ENCODE measurements at places on chromosomes 4 and X.
A peak's percentile ranks its signal among the peaks of the same experiment; 100 is the strongest.

DNA sequence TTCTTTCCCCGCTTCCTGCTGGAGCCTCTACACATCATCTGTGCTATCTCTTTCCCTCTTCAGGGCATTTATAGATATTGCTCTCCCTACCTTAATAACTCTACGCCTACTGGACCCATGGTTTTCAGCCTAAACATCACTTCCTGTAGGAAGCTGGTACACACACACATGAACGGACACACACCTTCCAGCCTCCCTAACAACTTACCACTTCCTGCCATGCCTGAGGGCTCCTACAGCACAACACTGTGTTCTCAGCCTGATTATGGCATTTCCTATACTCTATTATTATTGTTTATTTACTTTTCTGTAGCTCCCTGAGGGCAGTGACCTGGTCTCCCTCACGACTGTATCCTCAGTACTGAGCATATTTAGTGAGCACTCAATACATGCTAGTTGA lies 163.6 kb upstream of the MAP3K15 start:
- DNase-seq, result no peak

DNA sequence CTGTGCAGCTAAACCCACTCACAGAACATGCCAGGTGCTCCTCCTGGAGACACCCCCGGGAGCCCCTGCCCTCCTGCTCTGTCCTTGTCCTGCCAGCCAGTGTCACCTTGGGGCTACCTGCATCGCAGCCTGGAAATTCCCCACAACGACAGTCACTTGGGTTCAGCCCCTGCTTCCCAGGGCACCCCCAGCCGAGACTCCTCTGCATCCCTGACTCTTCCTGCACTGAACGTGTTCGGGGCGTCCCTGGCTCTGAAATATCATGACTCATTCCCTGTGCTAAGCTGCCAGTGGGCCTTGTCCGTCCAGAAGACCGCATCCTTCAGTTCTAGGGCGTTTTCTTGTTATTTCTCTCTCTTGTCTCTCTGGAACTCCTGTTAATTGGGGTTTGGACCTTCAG lies 5.8 kb downstream of the CFAP99 start:
- DNase-seq, result no peak

DNA sequence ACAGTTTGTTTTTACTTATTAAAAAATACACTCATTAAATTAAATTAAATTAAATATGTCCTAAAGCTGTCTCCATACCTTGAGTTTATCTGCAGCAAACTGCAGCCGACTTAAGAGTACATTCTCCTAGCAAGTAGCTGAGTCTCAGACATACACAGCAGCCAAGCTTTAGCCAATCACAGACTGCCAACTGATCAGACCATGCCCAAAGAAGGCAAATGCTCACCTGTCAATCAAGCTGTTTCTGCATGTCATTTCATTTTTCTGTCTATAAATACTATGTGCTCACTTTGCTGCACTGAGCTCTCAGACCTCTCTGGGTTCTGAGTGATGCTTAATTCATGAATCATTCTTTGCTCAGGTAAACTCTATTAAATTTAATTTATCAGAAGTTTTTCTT lies 280.9 kb upstream of the EPHA5 start:
- DNase-seq, result no peak

- DNase-seq, result no peak
Observed at GRCh38 chr4:146243141-146243882, 29.0 kb downstream of the REELD1 start.

DNA sequence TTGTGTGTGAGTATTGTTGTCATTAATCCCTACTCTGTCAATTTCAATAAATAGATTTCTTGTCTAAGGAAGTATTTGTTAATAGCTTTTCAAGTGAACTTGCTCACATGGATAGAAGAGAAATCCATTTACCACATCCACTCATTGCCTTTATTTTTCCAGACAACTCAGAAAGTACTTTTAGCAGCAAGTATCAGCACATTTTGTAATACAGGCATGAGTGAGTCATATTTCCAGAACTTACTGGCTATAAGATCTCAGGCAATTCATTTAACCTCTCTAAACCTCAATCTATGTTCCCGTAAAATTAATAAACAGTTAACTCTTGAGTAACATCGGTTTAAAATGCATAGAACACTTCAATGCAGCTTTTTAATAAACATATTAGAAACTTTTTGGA lies 317.9 kb upstream of the PCDH7 start:
- DNase-seq, result no peak

DNA sequence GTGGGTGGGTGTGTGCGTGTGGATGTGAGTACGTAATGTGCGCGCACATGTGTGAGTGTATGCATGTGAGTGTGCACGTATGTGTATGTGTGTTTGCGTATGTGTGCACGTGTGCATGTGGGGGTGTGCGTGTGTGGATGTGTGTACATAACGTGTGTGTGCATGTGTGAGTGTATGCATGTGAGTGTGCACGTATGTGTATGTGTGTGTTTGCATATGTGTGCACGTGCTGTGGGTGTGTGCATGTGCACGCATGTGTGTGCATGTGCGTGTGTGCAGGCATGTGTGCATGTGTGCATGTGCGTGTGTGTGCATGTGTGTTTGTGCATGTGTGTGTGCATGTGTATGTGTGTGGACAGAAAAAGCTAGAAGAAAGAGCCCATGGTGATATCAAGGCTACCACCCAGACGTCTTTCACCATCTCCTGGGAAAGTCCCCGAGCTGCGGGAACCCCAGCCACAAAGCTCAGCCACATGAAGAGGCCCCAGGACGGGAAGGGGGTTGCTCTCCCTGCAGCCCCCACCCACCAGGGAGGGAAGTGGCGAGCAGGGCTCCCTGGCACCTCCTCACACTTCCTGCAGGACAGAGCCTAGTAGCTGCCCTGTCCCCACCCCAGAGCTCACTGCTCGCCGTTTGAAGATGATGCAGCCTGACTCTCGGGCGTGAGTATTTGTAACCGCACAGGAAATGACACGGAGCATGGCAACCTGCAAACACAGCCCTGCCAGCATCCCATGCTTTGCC lies 108.3 kb downstream of the DCTD start:
- no peak for DNase-seq

- no peak for DNase-seq
Observed at GRCh38 chr4:174198396-174198795, 85.1 kb downstream of the FBXO8 start.

DNA sequence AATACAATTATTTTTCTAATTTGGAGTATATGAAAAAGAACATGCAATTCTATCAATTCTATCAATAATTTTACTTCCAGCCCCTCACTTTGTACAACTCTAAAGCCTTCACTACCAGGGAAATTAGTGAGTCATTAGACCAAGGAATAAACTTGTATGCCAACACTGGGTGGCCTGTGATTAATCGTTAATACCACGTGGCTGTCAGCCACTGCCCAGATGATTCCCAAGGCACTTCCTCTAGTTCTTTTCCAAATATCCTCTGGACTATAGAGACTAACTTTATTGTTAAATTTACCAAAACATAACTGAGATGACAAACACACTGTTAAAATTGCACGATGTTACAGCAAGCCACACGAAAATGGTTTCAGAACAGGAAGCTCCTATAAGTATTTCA lies 45.7 kb downstream of the MID1 start:
- no peak for DNase-seq

DNA sequence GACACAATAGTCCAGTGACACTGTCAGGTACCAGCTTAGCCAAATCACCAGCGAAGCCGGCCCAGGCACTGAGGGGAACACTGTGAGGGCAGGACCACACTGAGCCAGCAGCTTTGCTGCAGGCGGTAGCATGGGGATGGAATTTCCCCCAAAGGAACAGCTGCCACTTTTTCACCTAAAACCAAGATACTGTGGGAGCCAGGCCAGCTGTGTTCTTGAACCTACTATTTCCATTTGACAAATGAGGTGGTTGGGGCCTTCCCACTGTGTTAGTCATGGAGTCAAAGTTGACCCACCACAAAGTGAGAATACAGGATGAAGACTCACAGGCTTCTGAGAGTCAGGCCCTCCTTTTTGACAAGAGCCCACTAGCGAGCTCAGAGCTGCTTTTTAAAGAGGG lies 70.7 kb upstream of the SH3RF1 start:
- DNase-seq, result no peak

DNA sequence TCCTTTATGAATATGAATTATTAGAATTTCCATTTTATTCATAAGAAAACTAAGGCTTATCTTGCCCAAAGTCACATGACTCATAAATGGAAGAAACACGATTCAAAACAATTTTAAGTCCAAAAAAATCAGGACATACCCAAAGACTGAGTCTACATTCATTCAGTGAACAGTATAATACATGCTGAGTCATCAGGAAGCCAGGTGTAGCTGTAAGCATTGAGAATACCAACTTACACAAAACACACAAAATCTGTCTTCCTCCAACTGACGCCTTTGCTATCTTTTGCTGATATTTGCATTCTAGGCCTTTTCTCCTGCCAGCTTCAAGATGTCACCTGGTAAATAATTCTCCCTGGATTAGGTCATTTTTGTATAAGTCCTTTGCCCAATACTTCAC lies 520.1 kb upstream of the GALNT7 start:
- no peak for DNase-seq

GRCh38 chr4:55635741-55636655 lies at the start of gene NMU:
NMU (minus strand) TSS chr4:55636298; CDS start chr4:55636192, 106 bp downstream.
- no peak for DNase-seq

- DNase-seq, result no peak
Observed at GRCh38 chrX:112630187-112630586, 49.6 kb downstream of the LHFPL1 start.

GRCh38 chr4:122027203-122027602 lies 75.3 kb upstream of the TRPC3 start:
- no peak for DNase-seq

- no peak for DNase-seq
Observed at GRCh38 chr4:59650861-59651260, 1549.3 kb upstream of the ADGRL3 start.

DNA sequence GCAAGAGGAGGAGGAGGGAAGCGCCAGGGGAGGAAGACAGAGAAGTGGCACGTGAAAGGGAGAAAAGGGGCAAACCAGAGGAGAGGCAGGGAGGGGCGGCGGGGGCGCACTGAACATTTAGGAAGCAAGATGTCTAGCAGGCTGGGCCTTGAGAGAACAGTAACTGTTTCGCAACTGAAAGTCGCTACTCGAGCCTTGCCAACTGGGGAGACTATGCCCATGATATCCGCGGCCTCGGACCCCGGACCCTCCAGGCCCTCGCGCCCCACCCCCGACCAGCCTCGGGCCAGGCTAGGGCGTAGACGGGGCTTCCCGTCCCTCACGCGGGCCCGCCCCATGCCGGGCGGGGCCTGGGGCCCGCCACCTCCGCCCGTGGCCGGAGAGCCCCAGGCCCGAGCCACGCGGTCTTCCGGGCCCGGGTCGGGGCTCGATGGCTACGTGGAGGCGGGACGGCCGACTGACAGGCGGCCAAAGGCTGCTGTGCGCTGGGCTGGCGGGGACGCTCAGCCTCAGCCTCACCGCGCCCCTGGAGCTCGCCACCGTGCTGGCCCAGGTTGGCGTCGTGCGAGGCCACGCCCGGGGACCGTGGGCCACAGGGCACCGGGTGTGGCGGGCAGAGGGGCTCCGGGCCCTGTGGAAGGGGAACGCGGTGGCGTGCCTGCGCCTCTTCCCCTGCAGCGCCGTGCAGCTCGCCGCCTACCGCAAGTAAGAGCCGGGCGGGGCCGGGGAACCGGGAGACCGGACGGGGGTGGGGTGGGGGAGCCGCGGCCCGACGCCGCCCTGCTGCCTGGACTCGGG lies at the start of gene SLC25A43:
Gene SLC25A43 (plus strand): TSS at position 363 of the 798 bp plus-strand sequence. CDS start 68 bp downstream, at position 431.
- no peak for DNase-seq

GRCh38 chr4:74758551-74759145 lies 35.7 kb downstream of the BTC start:
- DNase-seq, result no peak

DNA sequence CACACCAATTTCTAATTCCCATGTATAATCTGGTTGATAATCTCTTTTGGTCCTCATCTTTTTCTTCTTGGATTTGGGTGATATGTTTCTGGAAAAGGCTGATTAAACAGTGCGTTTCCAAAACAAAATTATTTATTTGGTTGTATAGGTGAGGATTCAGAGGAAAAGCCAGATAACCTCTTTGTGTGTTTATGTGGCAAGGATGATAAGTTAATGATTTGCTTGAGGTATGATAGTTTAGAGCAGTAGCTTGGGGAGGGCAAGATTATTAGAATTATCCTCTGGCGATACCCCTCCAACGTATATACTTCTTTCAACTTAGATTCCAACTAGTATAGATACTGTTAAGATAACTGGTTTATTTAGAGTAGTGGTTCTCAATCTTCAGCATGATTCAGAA lies 53.3 kb downstream of the SLC4A4 start:
- DNase-seq, result no peak

- no peak for DNase-seq
Observed at GRCh38 chrX:150587585-150588503, 19.4 kb downstream of the MTM1 start.

DNA sequence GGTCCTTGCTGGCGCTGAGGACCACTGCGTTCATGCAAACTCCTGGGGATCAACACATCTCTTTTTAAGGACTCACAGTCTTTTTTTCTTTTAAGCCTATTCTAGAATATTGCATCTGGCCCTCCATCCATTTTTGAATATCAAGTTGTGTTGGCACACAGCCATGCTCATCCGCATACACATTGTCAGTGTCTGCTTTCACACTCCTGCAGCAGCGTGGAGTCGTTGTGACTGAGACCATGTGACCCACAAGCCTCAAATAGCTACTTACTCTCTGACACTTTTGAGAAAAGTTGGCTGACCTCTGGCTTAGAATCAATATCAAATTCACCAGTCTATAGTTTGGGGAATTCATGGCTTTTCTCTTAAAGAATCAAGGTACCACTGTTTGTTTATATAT lies 191.8 kb upstream of the S100G start:
- DNase-seq, result no peak

- no peak for DNase-seq
Observed at GRCh38 chrX:94961730-94962129, 1287.7 kb downstream of the FAM133A start.

DNA sequence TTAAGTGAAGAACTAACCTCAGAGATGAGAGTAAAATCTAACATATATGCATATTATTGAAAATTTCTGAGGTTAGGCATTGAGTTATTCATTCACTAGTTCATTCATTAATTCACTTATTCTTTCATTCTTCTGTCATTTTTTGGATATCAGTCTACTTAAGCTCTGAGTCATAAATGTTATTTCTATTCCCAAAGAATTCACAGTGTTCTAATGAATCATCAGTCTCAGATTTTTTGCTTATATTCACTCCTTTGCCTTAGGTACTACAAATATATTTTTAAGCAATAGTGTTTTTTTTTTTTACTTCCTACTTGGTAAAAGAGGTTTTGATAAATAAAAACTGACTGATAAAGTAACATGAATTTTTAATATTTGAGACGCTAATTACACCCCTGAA lies 95.2 kb upstream of the DKK2 start:
- no peak for DNase-seq

DNA sequence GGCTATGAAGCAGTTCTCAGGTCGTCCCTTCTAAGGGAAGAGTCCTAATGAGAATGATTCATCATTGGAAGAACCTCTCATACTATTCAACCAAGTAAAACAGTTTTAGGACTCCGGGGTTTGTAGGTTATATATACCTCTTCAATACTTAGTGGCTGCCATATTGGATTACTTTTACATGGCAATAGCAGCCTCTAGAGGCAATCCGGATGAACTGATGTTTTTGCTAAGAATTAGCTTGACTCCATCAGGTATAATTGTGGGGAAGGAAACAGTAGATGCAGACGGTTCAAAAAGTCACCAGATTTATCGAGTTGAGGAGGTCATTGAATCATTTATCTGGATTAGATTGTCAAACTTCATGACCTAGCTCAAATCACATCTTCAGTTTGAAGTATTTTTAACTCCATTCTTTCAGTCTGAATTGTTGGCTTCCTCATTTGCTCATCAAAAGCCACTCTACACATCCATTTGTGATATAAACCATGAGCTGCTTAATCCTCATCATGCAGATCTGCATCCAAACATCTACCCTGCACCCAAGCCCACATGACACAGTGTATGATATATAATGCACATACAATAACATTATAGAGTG lies 28.4 kb downstream of the GUCY1B1 start:
- DNase-seq, result peak; percentile 2

Measured in epithelial cell of prostate (primary cell).